ENCODE measurements at places on chromosomes 16 and 17.

- peak; percentile 63 for DNase-seq
Observed at GRCh38 chr17:49471089-49471683, 23.9 kb upstream of the NGFR start.

GRCh38 chr17:65058146-65058545 lies 1.6 kb upstream of the GNA13 start:
- DNase-seq, result no peak

DNA sequence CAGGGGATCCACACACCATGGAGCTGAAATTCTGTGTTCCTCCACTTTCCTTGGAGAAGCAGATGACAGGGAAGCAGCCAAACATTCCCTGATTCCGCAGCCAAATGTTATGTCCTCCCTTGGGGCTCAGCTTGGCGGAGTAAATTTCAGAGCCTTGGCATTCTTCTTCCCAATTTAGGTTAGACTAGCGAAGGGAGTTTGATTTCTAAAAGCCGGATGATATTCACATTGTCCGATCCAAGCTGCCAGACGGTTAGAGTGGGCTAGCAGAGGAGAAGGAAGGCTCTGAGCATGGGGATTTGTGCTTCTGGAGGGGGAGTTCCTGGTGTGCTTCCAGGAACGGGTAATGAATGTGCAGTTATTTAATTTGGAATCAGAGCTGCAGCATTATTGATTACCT lies 380.4 kb upstream of the EEF2KMT start:
- DNase-seq, result no peak

GRCh38 chr17:21213638-21214014 lies 335 bp downstream of the TMEM11 start:
- DNase-seq, result no peak

- DNase-seq, result no peak
Observed at GRCh38 chr17:75344666-75345065, 55.4 kb upstream of the SLC25A19 start.

DNA sequence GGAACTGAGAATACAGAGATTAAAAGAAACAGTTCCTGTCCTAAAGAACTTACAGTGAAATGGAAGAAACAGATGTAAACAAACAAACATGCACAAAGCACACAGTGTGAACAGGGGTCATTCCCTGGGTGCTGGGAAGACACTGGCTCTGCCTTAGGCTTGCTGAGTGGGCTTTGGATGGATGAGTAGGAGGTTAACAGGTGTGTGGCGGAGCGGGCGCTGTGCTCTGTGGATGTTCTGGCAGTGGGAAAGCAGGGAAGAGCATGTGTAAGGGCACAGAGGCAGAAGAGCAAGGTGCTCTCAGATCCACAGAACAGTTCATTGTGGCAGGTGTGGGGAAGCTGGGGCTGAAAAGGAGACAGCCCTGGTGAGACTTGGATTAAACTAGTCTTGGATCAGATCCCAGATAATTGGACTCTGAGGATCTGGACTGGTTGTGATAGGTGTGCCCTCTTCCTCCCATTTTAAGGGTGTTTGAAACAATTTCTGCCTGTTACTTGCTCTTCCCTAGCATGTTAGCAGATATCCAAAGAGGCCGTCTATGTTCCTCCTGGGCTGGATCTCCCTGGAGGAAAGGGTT lies 8.1 kb downstream of the HROB start:
- DNase-seq, result no peak

- DNase-seq, result no peak
Observed at GRCh38 chr17:30824002-30824355, 513 bp downstream of the CRLF3 start.

DNA sequence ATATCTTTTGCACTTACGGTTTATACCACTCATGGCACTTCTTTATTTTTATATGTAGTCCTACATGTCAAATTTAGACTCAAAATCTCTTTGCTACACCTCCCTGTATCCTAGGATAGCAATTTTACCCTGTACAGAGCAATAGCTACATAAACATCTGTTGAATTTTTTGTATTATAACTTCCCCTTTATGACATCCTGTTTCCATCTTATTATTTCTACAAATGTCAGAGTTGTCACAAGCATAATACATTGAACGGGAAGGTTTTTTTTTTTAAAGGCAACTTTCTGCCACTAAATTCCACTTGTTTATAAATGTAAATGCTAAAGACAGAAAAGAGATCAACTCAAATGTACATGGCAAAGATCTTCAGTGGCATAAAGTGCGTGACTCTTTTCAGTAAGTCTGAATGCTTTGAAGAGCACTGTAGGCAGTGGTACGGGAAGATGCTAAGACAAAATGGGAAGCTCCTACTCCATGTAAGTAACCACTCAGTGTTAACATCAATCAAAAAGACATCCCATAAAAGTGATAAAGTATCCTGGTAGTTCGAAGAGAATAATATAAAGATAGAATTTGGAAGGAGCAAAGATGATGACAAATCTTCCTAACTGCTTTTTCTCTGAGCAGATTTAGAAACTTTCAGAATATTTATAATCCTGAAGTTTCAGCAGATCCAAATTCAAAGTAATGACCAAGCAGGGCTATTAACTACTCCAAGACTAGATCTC lies 26.8 kb downstream of the GNA13 start:
- no peak for DNase-seq

DNA sequence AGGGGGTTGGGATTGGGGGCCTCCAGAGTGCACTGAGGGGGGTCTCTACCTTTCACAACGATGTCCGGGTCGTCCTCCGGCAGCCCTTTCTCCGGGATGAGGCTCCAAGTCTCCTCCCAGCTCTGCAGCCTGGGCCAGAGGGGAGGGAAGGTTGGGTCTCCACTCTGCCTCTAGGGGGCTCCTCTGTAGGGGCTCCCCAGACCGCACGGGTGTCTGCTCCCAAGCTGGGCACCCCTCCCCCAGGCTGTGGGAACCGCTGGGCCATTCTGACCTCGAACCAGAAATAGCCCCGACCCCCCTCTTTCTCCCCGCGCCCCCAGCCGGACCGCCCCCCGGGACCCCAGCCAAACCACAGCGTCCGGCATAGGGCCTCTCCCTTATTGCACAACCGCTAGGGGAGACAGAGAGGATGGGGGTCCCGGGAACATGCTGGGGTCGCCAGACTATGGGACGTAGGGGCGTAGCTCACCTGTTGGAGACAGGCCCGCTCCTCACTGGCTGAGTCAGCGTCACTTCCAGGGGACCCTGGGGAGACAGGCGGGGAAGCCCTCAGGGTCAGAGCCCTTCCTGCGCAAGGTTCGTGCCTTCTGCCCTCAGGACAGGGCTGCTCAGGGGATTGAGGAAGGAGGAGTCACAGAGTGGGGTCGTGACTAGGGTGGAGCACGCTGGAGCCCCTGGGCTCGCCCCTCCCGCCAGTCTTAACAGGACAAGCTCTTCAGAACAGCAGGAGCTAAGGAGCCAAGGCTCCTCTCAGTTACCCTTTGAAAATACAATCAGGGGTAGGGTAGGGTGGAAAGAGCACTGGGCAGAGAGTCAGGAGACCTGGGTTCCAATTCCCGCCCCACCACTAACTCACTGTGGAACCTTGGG lies 2.7 kb downstream of the PLEKHH3 start:
- peak; percentile 87 for DNase-seq

- no peak for DNase-seq
Observed at GRCh38 chr17:77786740-77787505, 171.6 kb upstream of the TNRC6C start.

- no peak for DNase-seq
Observed at GRCh38 chr16:1990351-1991134, 773 bp downstream of the SYNGR3 start.

DNA sequence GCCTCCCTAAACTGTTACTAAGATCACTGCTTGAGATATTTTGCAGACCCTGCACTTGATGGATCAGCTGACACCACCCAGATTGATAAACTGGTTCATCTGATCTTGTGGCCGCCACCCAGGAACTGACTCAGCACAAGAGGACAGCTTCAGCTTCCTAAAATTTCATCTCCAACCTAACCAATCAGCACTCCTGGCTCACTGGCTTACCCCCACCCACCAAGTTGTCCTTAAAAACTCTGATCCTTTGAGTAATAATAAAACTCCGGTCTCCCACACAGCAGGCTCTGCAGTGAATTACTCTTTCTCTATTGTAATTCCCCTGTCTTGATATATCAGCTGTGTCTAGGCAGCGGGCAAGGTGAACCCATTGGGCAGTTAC lies 174.8 kb downstream of the UTP18 start:
- DNase-seq, result no peak

DNA sequence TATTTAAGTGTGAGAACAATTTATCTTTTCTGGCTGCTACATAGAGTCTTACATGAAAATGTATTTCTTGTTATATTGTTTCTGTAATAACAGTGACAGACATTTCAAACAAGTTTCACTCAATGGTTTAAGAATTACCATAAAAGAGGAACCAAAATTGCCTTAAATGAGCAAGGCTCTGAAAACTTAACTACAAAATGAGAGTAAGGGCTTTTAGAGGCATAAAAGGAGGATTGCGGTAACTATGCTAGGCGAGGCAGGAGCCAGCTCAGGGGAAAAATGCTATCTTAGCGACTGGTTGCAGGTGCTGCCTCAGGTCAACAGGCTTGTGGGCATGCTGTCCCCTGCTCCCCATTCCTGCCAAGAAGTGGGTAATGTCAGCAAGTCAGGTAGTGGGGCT lies 81.7 kb upstream of the MSI2 start:
- DNase-seq, result no peak

- DNase-seq, result no peak
Observed at GRCh38 chr17:77128896-77129567, 11.7 kb upstream of the SEC14L1 start.

DNA sequence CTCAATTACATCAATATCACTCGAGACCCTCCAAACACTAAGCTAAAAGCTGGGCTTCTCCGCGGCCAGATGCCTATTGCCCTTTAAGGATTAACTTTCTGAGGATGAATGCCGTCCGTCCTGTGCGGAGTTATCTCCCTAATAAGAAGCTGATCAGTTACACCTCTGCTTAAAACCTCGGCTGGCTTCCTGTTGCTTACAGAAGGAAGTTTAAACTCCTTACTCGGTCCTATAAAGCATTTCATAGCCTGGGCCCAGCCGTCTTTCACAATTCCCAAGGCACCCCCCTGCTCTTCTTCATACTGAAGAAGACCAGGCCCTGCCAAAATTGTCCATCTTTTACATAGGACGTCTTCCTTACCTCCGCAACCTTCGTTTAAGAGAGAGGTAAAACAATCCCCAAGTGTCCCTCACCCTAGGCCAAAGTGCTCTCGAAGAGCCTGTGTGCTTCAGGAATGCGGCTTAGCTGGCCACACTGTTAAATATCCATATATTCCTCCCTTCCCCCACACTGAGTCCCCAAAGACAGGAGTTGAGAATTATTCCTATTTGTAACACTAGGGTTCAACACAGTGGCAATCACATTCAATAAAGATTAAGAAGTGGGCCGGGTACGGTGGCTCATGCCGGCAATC lies 112.6 kb upstream of the IRX5 start:
- DNase-seq, result no peak

DNA sequence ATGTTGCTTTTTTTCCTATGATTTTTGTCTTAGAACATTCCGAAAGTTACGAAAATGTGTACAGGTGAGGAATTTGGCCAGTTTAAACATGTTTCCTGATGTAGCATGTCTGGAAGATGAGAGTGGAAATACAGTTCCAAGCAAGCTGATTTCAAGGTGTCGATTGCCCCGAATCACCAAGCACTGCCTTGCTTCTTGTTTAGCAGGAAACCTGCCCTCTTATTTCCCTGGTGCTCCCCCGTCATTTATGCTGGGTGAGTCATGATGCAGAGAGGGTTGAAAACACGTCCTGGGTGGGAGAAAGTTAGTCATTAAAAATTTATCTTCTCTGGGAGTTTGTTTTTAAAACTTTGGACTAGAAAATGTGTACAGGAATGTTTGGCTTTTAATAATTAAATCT lies 608.6 kb upstream of the EEF2KMT start:
- DNase-seq, result no peak

DNA sequence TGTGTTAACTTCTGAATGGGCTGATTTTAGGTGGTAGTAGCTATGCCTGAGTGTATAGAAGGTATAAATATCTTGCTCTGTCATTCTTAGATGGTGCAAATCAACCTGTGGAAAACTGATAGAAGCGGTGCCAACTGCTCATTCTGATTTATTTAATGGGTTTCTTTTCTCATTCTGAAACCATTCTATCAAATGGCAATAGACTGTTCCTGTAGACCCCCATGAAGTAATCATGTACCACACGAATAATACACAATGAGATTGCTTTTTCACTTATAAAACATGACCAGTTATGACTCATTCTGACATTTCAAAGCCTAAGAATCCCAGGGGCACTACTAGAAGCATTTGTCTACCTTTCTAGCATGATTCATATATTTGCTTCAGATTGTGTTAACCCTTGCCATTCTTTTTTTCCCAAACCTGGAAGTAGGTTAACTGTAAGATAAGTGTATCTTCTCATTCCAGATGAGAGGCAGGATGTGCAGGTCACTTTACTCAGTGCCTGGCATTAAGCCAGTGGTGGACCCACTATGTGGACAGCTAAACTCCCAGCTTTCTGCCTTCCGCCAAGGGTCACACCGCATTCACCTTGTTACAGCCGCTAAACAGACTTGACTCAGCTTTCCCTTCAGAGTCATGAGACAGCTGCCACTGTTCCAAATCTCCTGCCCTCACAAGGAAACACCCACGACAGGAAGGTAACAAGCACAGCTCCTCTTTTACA lies 16.4 kb upstream of the SLC16A11 start:
- no peak for DNase-seq

GRCh38 chr17:64135000-64135399 lies 5.1 kb upstream of the ERN1 start:
- no peak for DNase-seq

- no peak for DNase-seq
Observed at GRCh38 chr17:51725185-51725584, 433.3 kb downstream of the CA10 start.

DNA sequence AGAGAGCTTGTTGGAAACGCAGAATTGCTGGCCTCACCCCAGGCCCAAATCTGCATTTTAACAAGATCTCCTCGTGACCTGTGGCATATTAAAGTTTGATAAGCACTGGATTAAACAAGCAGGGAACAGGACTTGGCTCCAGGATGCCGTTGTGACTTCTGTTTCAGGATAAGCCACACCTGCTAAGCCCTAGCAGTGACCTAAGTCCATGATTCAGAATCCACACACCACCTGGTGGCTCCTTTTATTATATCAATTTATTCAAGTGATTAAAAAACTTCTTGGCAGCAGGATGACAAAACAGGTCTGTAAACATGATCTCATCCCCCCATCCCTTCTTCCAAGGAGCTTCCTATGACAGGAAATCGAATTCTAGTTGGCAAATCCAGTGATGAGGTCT lies 9.1 kb downstream of the NAGPA start:
- no peak for DNase-seq

DNA sequence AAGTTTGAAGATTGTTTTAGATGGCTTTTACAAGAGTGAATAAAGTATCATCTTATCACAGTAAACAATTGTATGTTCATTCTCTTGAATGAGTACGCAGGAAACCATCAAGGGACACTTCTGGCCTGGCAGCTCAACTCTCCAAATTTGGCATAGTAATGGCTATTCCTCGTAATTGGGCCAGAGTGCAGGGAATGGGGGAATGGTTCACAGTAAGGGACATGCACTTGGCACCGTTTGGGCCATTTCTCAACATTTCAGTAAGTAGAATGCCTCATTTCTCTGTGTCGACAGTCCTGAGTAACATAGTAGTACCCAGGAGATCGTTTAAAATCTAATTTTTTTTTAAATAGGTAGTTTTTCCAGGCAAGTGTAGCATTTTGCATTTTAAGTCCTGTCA lies 309.6 kb downstream of the KCNJ2 start:
- DNase-seq, result no peak

- no peak for DNase-seq
Observed at GRCh38 chr17:27322690-27323508, 29.0 kb downstream of the WSB1 start.

GRCh38 chr16:8936421-8936820 lies 27.3 kb downstream of the USP7 start:
- DNase-seq, result no peak
